A549 treated with dexamethasone at 1 μM for 4 hours (cell line): ENCODE measurements at places on chromosomes 11 and 22. TPM values are rescaled to one million over a fixed set of nuclear protein-coding genes. Genes with fewer than 3 reads are reported as not detected.

Gene SMIM35
- total RNA-seq: not detected in 5 replicates

Gene DNAJB7
- not detected in 5 replicates for total RNA-seq

Gene SNX32
- total RNA-seq: 0.03 to 0.08 TPM (median 0.04 TPM) in 3 of 5 replicates, not detected in the others

Gene OR2AG2
- 0.05 to 0.08 TPM (median 0.05 TPM) in 3 of 5 replicates, not detected in the others for total RNA-seq

Gene CNTF
- 1.2 to 1.7 TPM (median 1.3 TPM) in 5 replicates for total RNA-seq

Gene OR51B5
- 0.06 TPM in 1 of 5 replicates, not detected in the others for total RNA-seq

Gene ARHGAP8
- 1.1 to 2.6 TPM (median 1.9 TPM) in 5 replicates for total RNA-seq
